Vagina (tissue), 2 donors: ENCODE measurements at places on chromosomes 1 and 21.
A peak's percentile ranks its signal among the peaks of the same experiment; 100 is the strongest.

DNA sequence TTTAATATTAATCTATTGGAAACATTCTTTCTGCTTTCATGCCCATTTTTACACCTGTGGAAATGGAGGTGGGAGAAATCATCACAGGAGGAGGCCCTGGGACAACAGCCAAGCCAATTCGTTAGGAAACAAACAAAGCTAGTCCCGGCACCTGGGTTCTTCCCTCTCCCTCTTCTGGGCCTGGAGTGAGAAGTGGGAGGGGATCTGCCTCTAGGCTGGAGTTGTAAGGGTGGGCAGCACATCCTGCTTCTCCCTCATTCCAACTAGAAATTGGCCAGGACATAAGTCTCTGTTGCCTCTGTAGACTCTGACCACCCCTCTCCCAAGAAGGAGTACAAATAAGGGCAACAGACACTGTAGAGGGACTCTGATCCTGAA lies 20.2 kb upstream of the ERO1B start:
- no peak for DNase-seq

GRCh38 chr1:107897438-107898345 lies 67.3 kb downstream of the VAV3 start:
- DNase-seq = no peak

DNA sequence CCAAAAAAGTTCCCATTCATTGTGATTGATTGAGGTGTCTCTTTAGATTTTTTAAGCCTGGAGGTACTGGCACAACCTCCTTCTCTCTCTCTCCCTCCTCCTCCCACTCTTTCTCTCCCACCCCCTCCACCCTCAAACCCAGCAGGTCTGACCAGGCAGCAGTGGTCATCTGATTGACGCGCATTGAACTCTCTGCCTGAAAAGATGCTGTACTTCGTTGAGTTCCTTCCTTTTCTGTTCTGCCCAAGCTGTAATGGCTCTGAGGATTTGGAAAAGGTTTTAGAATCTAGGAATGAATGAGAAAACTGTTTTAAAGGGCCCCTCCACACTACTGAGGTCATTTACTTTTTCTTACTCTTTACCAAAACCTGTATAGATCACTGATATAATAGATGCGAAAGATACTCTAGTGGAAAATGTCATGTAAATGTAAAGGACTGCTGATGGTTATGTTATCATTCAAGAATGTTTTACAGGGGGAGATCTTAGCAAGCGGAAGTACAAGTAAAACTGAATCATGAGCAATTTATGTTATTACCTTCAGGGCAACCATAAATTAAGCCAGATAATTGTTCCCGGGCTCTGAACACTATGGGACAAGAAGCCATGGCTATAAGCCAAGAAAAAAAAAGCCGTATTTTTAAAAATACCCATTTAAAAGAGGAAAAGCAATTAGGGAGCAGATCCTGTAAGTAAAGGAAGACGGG lies 25.2 kb upstream of the DYRK1A start:
- no peak for DNase-seq

GRCh38 chr1:75632350-75632949 lies 21.5 kb upstream of the SLC44A5 start:
- no peak for DNase-seq

GRCh38 chr1:25917996-25918395 lies 11.8 kb upstream of the STMN1 start:
- DNase-seq = no peak

DNA sequence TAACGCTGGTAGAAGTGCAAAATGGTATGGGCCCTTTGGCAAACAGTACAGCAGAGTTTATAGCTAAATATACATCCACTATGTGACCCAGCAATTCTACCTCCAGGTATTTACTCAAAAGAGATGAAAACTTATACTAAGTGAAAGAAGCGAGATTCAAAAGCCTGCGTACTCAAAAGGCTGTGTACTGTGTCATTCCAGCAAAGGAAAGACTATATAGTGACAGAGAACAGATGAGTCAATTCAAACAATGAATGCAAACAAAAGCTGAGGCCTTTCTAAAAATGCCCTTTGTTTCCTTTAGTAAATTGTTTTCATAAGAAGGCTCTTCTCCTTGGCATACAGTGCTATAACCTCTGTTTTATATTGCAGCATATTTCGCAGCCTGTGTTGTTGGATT lies 268.8 kb upstream of the CSF3R start:
- DNase-seq = no peak

DNA sequence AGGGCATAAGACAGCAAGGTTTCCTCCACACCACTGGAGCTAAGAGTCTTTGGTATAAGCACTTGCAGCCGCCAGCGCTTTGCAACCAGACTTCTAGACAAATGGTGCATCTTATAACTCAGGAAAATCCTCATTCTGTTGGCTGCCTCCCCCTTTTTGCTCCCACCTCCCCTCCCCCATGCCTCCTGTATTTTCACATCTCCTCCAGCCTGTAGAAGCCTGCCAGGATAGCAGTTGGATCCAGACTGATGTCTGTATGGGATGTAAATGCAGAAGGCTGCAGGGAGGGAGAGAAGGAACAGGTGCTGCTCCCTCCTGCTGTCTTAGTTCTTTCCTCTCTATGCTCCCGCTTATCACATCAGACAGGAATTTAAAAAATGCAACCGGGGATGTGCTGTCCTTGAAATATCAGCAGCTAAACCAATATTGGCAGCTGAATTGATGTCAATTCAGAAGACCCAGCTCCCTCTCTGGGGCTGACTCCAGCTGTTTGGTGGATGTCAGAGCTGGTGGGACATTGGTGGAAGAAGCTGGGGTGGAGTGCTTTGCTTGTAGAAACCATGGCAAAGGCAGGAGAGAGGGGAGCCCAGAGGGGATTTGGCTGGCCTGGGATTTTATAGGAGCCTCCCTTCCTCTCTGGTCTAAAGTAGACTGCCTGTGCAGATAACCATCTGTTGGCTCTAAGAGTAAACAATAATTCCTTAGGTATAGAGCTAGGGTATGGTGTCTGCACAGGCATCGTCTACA lies 53.5 kb downstream of the NFASC start:
- DNase-seq = peak; percentile 74
